Stomach (tissue), 19 donors: ENCODE measurements at places on chromosomes 4 and X. TPM values are rescaled to one million over a fixed set of nuclear protein-coding genes. Genes with fewer than 3 reads are reported as not detected.
A peak's percentile ranks its signal among the peaks of the same experiment; 100 is the strongest.

DNA sequence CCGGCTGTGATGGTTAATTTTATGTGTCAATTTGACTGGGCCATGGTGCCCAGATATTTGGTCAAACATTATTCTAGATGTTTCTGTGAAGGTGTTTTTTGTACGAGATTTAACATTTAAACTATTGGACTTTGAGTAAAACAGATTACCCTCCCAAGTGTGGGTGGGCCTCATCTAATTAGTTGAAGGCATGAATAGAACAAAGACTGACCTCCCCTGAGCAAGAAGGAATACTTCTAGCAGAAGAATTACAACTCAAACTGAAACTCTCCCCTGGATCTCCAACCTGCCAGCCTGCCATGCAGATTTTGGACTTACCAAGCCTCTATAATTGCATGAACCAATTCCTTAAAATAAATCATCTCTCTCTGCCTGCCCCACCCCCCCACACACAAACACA is 132.5 kb downstream of the DHX15 start:
- H3K4me1 ChIP-seq, result no peaks in the 10 kb centered on the region
- H3K27ac ChIP-seq, result no peak overlapping the region
- DNase-seq, result no peak
- no peaks in the 10 kb centered on the region for H3K27me3 ChIP-seq

GRCh38 chrX:134646691-134647090 is 11.6 kb downstream of the PLAC1 start:
- H3K27ac ChIP-seq, result no peak overlapping the region
- no peaks in the 10 kb centered on the region for H3K27me3 ChIP-seq
- H3K4me3 ChIP-seq, result no peak overlapping the region
- no peak for DNase-seq
- no peaks in the 10 kb centered on the region for H3K36me3 ChIP-seq

GRCh38 chr4:159487284-159487747 is 384.4 kb downstream of the RAPGEF2 start:
- H3K36me3 ChIP-seq, result no peaks in the 10 kb centered on the region
- H3K27ac ChIP-seq, result no peak overlapping the region
- no peaks in the 10 kb centered on the region for H3K27me3 ChIP-seq
- H3K4me1 ChIP-seq, result peaks cover 4% of the 10 kb centered on the region

- peak within 1 kb of the TSS; percentile 61 for H3K4me3 ChIP-seq
- H3K4me1 ChIP-seq, result peaks cover 6% of the 10 kb centered on the region
- peaks cover 16% of the 10 kb centered on the region for H3K36me3 ChIP-seq
- H3K27me3 ChIP-seq, result no peaks in the 10 kb centered on the region
- peak within 1 kb of the TSS; percentile 94 for H3K27ac ChIP-seq
These were observed at the start of the genes NDUFA1 and RNF113A for GRCh38 chrX:119871599-119872395. Gene NDUFA1, plus strand, starts transcription at chrX:119871832. Its CDS starts 80 bp downstream, at chrX:119871912. Gene RNF113A, minus strand, starts transcription at chrX:119871733. Its CDS starts 120 bp downstream, at chrX:119871613.

USP17L19 gene
- total RNA-seq, result not detected

MANBA gene
- total RNA-seq, result 43.9 TPM

C4orf51 gene
- not detected for total RNA-seq

SERTM2 gene
- total RNA-seq, result 0.73 TPM

FAM200B gene
- total RNA-seq, result 23.2 TPM
